Heart right ventricle (tissue), 16 donors: ENCODE measurements at places on chromosomes 11 and 22. TPM values are rescaled to one million over a fixed set of nuclear protein-coding genes. Genes with fewer than 3 reads are reported as not detected.

The DUSP8 gene
- 10.4 TPM for total RNA-seq

The TMA7B gene
- total RNA-seq: not detected

The OR5P2 gene
- not detected for total RNA-seq

The TNNT3 gene
- total RNA-seq: 44.9 TPM

The FHIP1B gene
- 16.5 TPM for total RNA-seq

The ELMOD1 gene
- 0.61 TPM for total RNA-seq

The NXPE2 gene
- total RNA-seq: 0.13 TPM

The OR51I1 gene
- total RNA-seq: not detected

The OR4A16 gene
- not detected for total RNA-seq

DNA sequence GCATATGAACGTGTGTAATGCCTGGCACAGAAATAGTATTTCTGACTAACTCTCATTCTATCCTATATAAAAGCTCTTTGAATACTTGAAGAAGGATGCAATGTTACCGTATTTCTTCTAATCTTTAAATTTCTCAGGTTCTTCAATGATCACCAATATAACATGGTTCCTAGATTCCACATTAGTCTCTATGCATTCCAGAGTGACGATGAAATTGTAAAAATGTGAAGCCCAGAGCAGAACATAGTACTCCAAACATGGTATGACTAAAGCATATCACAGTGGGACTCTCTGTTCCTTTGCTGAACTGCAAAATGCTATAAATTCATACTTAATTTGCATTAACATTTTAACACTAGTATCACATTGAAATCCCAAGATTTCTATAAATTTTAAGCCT is 877.6 kb upstream of the CHORDC1 start:
- no peak for DNase-seq

GRCh38 chr11:73804712-73805111 is 17.0 kb downstream of the MRPL48 start:
- DNase-seq: no peak

DNA sequence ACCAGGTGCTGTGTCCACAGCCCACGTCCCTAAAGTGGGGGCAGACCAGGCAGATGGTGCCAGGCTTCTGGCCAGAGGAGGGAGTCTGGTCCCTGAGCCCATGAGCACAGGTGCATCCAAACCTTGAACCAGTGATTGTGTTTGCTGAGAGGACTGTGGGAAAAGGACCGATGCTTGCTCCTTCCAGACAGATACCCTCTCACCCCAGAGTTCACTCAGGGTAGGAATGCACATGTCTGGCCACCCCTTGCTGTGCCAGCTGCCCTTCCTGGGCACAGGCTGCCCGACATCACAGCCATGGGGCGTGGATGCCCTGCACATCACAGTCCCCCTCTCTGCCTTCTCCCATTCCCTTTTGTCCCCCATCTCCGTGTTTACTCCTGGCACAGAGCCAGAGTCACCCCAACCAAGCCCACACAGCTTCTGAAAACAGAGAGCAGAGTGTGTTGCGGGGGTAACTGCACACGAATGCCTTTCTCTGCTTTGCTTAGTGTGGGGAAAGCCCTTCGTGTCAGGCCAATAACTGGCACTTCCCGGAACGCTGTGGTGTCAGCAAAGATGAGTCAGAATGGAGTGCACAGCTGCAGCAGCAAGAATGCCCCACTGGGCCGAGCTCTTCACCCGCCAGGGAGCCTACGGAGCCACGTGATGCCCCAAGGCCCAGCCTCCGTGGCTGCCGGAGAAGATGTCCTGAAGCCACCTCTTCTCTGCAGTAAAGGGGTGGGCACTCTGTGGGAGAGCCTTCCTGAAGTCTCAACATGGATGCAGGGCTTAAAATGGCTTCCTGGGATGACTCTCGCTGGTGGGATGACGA is 7.6 kb downstream of the CARS1 start:
- DNase-seq: peak; percentile 43

- DNase-seq: no peak
These were observed 744 bp upstream of the MCM5 start for GRCh38 chr22:35399114-35399677.

GRCh38 chr11:8934742-8935488 is 2.2 kb upstream of the C11orf16 start:
- DNase-seq: no peak

GRCh38 chr11:111659201-111660115 is 57.2 kb downstream of the SIK2 start:
- no peak for DNase-seq

DNA sequence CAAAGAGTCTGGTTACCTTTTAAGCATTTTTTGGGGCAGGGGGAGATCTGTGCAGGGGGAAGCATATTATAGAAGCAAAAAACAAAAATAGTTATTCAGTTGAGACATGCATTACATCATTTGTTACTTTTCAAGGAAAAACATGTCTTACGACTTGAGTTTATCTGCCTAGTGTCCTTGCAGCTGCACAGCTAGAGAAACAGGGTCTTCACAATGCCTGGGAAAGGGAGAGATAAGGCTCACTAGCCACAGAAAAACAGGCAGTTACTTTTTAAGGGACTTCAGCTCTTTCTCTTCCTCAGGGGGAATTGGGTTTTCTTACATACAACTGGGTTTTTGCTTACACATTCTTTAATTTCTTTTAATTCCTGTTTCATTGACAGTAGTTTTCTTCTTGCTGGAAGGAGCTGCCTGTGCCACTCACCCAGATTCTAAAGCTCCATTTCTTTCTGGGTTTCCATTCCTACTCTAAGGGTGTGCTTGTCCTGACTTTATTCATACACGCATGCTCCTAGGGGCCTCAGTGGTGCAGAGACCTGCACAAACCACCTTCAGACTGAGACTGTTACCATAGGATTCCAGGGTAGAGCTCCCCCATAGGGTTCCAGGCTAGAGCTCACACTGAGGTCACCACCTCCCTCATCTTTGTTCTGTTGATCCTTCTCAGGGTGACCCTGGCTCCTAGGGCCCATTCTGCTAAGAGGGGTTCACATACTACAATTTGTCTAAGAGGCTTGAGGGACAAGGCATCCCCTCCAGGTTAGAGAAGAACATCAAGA is 14.7 kb upstream of the UBQLNL start:
- no peak for DNase-seq

DNA sequence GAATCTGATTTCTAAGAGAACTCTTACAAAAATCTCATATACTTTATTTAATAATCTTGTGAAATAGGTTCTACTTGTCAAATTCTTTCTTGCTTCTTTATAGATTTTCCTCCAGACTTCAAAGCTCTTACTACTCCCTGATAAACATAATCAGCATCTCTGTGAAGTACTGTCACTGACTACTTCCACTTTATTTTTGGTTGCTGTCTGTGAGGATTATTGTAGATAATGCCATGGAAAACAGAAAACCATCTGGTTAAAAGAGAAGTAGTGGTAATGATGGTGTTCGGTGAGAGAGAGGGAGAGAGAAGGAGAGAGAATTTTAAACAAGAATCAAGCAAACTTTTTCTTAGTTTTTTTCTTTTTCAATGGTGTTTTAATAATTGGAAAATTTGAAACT is 152.3 kb downstream of the TMEM135 start:
- no peak for DNase-seq

DNA sequence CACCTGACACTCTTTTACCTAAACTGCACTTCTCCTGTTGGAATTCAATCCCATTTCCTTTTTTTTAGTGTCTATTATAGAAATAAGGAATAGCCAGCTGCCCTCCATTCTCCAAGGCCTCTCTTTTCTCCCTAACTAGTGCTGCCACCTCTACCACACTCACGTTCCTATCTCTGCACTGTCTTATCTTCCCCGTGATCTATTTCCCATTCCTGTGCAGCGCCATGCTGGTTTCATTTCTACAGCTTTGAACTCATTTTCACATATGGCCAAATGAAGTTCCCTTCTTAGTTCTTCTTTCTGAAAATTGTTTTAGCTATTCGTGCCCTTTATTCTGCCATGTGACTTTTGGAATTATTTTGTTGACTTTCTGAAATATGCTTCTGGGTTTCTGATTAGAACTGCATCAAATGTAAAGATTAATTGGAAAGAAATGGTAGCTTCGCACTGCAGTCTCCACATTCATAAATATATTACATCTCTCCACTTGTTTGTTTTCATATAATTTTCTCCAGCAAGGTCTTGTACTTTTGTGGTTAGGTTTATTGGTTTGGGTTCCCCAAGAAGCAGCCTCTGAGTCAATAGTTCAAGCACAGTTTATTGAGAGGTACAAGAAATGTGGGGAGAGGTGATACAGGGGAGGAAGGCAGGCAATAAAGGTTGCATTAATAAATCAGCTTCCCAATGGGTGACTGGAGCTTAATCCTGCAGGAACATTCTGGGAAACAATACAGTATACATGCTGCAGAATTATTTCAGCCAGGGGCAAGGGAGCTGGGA is 43.7 kb upstream of the DRD2 start:
- no peak for DNase-seq

- DNase-seq: no peak
These were observed 4.4 kb downstream of the ALX4 start for GRCh38 chr11:44305470-44306051.

DNA sequence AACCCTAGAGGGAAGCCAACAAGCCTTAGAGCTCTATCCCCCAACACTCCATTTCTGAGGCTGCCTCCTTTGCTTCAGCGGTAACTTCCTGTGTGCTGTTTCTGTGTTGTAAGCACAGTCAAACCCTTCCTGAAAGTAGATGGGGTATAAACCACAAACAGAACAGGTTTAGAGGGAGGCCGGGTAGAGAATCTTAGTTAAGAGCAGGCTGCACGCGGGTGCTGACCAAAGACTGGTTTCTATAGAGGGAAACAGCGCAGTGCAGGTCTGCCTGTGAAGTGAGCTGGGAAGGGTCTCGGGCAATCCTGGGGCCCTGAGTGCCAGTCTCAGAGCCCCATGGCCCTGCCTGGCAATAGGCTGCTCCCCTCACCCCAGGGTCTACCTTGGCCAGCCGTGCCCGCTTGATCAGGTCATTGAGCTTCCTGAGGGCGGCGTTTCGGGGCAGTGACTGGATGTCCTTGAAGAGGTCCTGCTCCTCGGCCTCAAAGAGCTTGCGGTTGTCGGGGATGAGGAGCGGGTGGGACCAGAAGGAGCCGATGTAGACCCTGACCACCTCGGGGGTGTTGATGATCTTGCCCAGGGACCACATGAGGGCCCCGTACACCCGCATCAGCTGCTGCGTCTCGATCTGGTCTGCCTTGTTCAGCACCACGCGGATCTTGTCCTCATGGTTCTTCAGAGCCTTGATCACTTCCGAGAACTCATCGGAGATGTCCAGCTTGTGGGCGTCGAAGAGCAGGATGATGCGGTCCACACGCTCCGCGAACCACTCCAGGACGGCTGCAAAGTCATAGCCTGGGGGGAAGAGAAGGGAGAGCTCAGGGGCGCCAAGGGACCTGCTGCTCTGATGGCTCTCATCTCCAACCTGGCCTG is 15.3 kb upstream of the CDC42BPG start:
- DNase-seq: no peak

GRCh38 chr11:92447586-92447985 is 223.0 kb downstream of the FAT3 start:
- no peak for DNase-seq

- DNase-seq: no peak
These were observed 48.4 kb upstream of the INCENP start for GRCh38 chr11:62075438-62075837.

GRCh38 chr11:22510010-22510409 is 115.6 kb downstream of the FANCF start:
- no peak for DNase-seq

GRCh38 chr11:110857892-110858546 is 145.8 kb upstream of the ARHGAP20 start:
- no peak for DNase-seq

DNA sequence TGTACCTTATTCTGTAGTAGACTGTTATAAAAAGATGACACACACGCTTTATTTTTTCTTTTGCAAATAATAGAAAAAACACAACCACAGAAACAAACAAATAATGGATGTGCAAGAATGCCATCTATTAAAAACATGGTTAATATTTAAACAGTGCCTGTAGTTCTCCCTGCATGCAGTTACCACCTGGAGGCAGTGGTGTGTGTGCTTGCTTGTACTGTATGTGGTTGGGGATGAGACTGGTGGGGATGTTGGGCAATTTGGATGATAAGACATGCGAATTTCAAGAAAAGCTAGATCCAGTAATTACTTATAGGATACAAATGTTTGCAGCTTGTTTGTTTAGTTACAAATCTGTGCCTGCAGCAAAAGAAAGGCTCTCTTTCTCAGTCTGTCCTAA is 3.6 kb downstream of the C11orf87 start:
- DNase-seq: no peak

- no peak for DNase-seq
These were observed 6.2 kb downstream of the YDJC start for GRCh38 chr22:21623648-21623970.

- no peak for DNase-seq
These were observed 31.2 kb upstream of the PRAME start for GRCh38 chr22:22590136-22590891.

GRCh38 chr11:113019711-113020110 is 58.5 kb downstream of the NCAM1 start:
- no peak for DNase-seq

DNA sequence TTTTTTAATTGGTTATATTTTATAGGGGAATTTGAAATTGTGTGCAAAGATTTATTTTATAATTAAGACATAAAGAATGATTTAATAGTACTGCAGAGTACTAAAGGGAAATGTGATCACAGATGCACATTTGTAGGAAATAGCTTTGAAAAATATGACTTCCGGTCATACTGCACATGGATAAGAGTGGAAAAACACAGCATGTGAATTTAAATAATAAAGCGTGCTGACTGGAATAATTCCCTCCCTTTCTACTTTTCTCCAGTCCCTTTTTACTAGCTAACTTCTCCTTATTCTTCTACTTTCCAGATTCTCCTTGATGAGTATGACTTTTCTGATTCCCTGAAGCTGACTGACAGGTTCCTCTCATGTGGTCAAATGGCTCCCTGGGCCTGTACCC is 238.4 kb upstream of the CTSC start:
- DNase-seq: no peak
